ENCODE measurements at places on chromosomes 11 and 22.

DNA sequence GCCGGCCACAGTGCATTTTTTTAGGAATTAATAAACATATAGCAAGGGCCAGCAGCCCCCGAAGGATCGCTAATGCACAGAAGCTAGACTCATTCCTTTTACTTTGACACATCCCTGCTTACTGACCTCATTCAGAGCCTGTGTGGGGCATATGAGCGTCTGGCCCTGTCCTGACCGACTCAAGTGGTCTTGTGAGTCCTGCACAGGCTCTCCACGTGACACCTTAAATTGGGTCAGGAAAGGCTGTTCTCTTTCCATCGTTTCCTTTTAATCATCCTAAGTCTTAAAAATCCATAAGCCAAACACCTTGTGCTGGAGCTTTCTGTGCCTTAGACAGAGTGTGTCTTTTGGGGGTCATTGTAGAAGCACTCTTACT lies 18.6 kb downstream of the SDHAF2 start:
- DNase-seq = no peak

DNA sequence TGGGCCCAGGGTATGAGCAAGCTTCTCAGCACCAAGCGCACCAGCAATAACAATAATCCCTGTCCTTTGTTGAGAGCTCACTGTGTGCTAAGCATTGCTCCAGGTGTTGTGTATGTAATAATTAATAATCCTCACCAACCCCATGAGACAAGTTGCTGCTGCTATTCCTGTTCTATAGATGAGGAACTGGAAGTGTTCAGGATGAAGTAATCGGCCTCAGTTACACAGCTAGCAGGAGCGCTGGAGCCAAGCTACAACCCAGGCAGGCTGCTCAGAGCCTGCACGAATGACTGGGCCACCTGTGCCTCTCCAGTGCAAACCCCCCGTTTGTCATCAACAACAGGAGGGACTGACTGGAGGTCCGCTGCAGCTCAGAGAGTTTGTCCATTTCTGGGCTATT lies 35.2 kb upstream of the CECR2 start:
- DNase-seq = no peak

DNA sequence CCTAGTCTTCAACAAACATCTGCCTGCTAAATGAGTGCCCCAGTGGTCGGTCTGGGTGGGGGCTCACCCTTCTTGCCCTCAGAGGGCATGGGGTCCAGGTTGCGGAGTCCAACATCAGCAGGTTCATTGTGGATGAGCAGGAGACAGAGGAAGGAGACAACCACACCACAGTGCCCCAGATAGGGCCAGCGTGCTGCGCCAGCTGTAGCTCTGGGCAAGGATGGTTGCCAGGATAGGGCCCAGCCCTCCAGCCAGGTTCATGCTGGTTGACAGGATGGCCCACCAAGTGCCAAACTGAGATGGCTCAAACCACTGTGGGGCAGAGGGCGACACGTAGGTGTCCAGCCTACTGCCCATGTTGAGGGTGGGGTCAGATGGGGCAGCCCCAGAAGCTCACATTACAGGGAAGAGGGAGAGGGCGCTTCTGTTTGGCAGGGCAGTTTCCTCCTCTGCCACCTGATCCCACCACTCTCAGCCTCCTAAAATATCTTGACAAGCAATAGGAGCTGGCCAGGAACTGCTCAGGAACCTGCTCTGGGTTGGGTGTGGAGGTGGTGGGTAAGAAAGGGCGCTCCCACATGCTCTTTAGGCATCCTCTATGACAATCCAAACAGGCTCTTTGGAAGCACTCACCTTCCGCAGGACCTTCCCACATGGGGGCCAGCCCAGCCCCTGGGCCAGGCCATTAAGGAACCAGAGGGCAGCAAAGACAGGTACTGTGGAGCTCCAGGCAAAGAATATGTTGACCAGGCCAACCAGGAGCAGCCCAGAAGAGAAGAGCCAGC lies 2.9 kb downstream of the SLC37A4 start:
- DNase-seq = no peak

GRCh38 chr11:21323617-21324016 lies 654.2 kb downstream of the NELL1 start:
- DNase-seq = no peak

DNA sequence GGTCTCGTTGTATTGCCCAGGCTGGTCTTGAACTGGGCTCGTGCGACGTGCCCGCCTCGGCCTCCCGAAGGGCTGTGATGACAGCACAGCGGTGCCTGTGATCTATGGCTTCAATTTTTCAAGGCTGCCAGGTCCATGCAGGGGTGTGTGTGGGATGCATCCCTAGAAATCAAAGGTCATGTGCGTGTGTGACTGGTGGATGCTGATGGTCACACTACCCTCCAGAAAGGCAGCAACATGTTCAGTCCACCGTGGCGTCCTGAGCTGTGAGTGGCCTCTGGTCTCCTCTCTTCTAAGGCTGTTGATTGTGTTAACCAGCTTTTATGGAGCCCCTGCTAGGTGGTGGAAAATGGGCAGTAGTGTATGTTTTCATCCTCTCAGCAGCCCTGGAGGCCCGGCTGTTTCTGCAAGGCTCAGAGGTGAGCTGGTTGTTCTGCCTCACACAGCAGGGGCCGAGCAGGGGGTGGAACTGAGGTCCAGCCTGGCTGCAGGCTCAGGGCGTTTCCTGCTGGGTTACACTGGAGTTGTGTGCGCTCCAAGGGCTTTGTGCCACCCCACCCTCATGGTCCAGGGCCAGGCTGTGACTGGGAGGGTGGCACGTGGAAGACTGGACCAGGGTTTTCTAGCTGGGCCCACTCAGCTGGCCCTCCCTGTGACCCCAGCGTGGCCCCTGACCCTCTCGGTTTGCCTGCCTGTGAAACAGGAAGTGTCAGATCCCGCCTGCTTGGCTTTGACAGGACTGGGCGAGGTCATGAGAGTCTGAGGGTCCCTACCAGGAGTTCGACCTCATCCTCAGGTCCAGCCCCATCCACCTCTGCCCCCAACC lies 7.7 kb downstream of the BIK start:
- DNase-seq = no peak

GRCh38 chr11:135061166-135061565 lies 649.1 kb upstream of the B3GAT1 start:
- DNase-seq = no peak

DNA sequence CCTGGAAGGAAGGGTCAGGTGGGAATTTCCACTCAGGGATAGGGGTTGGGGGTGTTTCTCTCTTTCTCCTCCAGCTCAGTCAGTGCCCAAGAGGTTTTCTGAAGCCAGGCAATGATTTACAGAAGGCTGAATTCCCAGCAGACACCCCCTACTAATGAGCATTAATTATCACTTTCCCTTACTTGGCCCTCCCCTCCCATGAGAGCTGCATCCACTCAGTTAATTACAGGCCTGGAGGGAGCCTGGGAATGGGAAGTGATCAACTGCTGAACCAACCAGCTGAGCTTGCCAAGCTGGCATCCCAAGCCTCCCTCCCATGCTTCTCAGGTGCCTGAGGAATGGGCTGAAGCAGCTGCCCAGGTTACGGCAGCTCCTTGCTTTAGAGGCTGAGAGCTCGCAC lies 992 bp downstream of the LGALS12 start:
- no peak for DNase-seq

DNA sequence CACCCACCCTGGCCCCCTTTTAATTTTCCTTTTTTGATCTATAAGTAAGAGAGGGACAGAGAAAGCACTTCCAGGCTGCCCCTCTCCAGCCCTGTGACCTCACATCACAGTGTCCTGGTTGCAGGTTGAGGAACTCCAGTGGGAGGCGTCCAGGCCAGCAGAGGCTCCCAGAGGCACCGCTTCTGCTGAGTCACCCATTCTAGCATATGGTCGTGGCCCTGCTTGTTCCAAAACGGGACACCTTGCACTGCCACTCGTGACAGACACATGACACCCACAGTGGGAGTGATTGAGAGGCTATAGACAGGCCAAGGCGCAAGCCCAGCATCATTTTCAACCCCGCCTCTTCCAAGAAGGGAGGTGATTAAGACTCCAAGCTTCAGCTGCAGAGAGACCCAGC lies 16.0 kb upstream of the TMPRSS4 start:
- DNase-seq = no peak

GRCh38 chr22:49352361-49353169 lies 475.1 kb downstream of the BRD1 start:
- DNase-seq = no peak

GRCh38 chr22:37270928-37271650 lies 11.2 kb upstream of the CYTH4 start:
- peak; percentile 26 for DNase-seq
